ENCODE measurements at places on chromosomes 12 and 14.

DNA sequence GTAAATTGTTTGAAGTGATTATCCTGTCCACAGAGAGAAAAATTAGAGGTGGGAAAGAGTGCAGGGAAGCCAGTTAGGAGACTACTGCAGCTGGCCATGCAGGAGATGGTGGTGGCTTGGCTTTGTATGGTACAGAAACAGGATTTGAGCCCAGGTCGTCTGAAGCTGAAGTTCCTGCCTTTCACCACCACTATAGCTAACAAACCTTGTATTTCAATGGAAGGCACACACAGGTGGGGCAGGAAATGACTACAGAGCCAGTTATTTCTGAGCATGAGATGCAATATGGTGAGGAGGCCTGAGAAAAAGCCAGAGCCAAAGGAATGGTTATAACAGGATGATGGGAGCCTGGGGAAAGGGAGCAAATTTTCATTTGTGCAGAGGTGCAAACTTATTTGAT lies 103.9 kb downstream of the BTG1 start:
- DNase-seq = no peak

DNA sequence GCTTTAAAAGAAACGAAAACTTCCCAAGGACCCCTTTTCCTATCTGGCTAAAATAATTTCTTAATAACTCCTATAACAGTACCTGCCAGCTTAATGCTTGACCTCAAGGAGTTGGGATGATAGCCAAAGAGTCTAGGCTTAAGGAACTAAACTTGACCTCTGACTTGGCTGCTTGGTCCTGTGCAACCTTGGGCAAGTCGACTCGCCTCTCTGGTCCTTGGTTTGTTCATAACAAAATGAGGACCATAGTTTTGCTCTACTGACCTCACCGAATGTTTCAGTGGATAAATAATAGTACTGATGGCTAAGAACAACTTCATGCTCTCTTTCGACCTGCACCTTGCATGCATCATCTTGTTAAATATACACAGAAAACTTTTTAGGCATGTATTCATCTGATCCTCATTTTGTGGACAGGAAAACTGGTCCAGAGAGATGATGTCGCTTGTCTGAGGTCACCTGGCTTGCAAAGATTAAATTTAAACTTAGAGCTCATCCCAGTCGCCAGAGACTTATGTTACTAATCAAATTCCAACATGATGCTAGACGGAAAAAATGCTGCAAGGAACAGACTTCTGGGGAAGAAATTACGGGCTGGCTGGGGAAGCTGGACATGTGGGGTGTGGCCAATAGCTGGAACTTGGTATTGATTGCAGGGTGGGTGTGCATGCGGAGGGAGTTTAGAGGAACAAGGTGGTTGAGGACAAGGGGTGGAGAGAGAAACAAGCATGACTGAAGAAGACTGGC lies 38.0 kb upstream of the WSCD2 start:
- DNase-seq = no peak

- no peak for DNase-seq
Observed at GRCh38 chr14:61587081-61587713, 108.1 kb upstream of the HIF1A start.

GRCh38 chr12:26748741-26749431 lies 84.1 kb downstream of the ITPR2 start:
- DNase-seq = peak; percentile 34

GRCh38 chr14:88064841-88065240 lies 59.9 kb downstream of the GPR65 start:
- DNase-seq = no peak

DNA sequence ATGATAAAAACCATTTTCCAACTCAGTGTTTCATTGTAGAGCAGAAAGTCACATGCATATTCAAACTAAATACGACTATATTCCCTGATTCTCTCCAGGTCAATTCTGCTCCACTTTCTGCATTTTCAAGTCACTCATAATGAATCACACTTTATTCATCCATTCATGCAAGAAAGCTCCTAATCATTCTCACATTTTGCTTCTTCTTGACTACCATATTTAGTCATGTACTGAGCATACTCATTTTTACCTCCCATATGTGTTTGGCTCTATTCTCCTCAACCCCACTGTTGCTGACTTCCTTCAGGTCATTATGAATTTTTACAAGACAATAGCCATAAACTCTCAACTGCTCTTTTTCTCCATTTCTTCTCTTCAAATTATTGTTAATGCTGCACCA lies 43.4 kb upstream of the PIK3C2G start:
- no peak for DNase-seq

DNA sequence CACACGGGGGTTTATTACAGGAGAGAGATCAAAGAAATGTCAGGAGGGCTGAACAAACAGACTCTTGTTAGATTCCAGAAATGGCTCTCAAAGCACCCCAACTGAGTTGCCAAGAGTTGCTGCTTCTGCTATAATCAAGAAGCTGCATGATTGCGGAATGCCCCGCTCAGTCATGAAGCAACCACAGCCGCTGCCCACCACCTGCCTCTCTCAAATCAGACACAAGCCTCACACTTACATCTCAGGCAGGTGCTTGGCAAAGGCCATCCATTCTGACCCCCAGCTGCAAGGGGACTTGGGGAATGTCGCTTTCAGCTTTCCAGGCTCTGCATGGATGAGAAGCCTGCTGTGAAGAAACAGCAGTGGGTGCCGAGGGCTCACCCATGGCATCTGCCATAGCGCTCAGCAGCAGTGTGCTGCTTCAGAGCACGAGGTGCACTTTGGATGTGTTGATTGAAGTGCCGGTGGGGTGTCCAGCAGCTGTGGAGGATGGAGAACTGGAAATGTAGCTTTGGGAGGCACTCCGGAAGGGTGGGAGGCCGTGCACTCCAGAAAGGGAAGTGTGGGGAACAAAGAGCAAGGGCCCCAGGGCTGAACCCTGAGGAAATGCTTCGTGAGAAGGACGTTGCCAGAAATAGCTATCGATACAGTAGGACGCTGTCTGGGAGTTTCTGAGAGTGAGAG lies 37.7 kb downstream of the LRRC74A start:
- no peak for DNase-seq

DNA sequence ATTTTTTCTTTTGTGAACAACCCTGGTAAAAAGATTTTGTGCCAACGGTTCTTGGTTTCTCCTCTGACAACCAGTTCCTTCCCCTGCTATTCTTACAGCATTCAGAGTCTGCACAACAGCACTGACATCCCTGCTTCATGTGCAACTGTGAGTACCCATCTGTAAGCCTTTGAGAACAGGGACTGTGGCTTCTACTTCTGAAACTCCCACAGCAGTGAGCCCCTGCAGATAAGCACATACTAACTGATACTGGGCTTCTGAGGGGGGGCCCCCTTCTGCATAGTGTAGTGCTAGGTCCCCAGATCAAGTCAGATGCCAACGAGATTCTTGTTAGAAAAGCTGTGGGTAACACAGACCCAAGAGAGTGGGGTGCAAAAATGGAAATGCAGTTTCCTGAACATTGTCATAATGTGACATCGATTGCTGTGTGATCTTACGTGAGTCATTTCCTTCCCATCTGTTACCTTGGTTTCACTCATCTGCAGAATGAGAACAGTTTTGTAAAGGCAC lies 11.1 kb upstream of the NINJ2 start:
- no peak for DNase-seq

DNA sequence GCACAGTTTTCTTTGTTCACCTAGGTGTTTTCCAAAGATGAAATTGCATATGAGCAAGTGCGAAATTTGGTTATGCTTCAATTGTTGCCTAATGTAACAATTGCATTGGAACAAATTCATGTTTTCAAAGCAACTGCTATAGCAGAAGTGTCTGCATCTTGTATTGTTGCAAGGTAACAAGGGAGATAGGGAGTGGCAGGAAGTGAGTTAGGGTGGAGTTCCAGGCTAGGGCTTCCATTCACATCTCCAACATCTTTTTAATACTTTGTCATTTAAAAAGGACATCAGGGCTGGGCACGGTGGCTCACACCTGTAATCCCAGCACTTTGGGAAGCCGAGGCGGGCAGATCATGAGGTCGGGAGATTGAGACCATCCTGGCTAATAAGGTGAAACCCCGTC lies 312.3 kb upstream of the E2F7 start:
- no peak for DNase-seq

- no peak for DNase-seq
Observed at GRCh38 chr12:30385706-30386105, 310.0 kb downstream of the IPO8 start.

- DNase-seq = peak; percentile 64
Observed at GRCh38 chr14:50800032-50800431, 30.9 kb downstream of the NIN start.

GRCh38 chr14:102187044-102187443 lies 47.3 kb downstream of the WDR20 start:
- peak; percentile 74 for DNase-seq
